CD4-positive, CD25-positive, alpha-beta regulatory T cell (primary cell): ENCODE measurements at places on chromosomes 7 and 10.
A peak's percentile ranks its signal among the peaks of the same experiment; 100 is the strongest.

DNA sequence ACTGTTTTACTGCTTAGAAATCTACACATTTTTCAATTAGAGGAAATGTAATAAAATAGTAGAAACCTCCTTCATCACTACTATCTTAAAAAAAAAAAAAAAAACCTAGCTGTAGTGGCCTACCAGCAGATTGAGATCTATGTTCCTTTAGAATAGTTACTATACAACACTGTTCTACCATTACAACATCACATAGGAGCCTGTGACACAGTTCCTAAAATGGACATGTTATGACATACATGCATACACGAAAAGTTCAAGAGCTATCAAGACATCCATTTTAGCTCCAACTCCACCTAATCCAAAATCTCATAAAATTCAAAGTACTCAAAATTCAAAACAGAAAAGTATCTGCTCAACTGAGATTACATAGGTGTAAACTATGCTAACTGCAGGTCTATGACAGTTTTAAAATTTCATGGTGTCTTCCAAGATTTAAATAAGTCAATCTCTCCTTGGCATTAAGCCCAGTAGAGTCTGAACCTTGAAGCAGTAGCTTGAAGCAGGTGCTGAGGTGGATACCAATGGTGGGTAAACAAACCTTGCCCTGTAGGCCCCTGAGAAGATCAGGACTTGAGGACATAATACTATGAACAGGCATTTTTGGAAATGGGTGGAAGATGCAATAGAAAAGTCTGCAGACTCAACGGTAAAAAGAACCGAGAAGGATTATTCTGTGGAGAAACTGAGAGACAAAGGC lies 17.0 kb downstream of the CACUL1 start:
- DNase-seq = no peak

GRCh38 chr7:28263622-28264271 lies 83.2 kb upstream of the JAZF1 start:
- DNase-seq = no peak

- no peak for DNase-seq
Observed at GRCh38 chr7:89681448-89681847, 472.8 kb upstream of the STEAP1 start.

GRCh38 chr10:2077231-2077630 lies 339.9 kb upstream of the ADARB2 start:
- no peak for DNase-seq

- DNase-seq = no peak
Observed at GRCh38 chr10:44974082-44974627, 4.5 kb downstream of the DEPP1 start.

DNA sequence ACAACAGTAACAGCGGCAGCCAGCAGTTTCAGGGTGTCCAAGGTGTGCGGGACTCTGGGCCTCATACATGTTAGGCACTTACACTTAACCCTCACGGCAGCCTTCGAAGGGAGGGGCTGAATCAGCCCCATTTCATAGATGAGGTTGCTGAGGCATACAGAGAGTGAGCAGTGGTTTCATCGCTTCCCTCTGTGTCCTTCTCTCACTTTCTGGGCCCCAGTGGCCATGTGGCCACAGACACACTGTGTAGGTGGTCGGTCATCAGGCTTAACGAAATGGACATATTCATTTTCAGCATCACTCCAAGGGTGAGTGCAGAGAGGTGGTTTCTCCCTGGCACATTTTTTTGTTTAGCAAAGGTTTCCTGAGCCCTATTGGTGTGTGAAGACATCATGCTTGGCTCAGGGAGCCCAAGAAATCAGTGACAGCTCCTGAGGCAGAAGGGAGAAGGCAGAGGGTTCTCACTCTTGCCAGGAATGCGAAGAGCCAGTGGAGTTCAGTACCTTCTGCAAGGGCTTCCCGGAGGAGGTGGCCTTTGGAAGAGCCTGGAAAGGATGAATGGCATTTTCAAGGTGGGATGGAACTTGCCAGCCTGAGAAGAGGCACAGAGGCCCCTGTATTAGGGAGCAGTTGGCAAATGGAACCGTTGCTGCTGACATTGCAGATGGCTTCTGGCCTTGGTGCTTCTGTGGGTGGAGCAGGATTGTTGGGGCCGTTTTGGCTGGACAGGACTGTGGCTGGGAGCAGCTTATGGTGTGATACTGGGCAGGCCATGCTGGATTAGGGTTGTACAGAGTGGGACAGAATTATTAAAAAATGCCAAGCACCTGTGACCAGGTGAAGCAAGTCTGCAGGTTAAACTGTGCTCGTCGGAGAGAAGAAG lies 61.7 kb upstream of the PPIF start:
- DNase-seq = no peak

DNA sequence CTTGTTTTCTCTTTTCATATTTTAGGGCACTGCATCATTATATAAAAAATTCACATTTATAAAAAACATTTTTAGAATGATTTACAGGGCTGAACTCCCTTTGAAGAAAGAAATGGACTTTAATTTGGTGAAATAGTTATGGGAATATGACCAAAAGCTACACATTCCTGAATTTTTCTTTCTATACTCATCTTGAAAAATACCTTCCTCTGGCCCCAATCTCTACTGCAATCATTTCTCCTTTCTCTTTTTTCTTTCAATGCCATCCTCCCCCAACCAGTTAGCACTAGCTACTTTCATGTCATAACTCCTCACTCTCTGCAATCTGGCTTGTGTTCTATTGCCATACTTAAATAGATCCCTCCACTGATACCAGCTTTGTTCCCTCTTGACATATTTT lies 6.2 kb downstream of the WNT8B start:
- DNase-seq = no peak

GRCh38 chr10:31413325-31413724 lies 94.3 kb downstream of the ZEB1 start:
- no peak for DNase-seq

DNA sequence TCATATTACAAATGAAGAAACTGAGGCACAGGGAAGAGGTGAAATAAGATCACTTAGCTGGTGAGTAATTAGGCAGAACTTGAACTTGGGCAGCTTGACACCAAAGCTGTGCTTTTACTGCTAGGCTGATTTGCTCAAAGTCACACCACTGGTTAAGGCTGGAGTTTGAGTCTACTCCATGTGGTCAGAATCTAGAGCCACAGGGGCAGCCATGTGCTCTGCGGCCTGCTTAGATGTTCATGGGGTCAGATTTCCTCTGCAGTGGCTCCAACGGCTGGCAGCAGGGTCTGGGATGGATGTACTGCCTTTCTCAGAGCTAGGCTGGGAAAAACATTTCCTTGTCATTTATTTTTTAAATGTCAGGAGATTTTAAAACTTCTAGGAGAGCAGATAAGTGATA lies 417.5 kb downstream of the KCNMA1 start:
- DNase-seq = no peak

DNA sequence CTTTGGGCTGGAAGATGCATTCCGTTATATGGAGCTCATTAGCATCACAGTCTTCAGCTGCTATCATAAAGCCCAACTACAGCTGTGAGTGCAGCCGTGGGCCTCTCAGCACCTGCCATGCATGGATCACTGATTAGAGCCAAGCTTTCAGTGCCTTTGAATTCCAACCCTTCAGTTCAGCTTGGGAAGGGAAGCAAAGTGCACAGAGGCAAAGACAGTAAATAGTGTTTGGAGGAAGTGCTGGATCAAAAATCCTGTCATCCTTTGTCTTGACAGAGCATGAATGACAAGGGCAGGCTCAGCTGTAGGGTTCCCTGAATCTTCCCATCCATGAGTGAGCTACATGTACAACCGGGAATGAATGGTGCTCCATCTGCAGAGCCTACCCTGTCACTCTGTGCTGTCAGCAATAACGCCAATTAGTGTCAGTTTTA lies 153.7 kb downstream of the DNAJB9 start:
- DNase-seq = no peak

DNA sequence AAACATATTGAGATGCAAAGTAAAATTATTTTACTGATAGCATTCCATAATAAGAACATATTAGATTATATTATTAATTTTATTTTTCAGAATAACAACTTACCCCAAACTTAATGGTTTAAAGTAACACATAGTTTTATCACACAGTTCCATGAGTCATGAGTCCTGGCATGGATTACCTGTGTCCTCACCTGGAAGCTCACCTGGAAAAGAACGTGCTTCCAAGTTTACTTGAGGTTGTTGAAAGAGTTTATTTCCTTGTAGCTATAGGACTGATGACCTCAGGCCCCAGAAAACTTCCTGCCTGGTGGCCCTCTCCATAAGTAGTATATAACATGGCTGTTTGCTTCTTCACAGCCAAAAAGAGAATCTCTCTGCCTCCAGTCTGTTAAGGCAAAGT lies 254.6 kb downstream of the TFEC start:
- DNase-seq = no peak

DNA sequence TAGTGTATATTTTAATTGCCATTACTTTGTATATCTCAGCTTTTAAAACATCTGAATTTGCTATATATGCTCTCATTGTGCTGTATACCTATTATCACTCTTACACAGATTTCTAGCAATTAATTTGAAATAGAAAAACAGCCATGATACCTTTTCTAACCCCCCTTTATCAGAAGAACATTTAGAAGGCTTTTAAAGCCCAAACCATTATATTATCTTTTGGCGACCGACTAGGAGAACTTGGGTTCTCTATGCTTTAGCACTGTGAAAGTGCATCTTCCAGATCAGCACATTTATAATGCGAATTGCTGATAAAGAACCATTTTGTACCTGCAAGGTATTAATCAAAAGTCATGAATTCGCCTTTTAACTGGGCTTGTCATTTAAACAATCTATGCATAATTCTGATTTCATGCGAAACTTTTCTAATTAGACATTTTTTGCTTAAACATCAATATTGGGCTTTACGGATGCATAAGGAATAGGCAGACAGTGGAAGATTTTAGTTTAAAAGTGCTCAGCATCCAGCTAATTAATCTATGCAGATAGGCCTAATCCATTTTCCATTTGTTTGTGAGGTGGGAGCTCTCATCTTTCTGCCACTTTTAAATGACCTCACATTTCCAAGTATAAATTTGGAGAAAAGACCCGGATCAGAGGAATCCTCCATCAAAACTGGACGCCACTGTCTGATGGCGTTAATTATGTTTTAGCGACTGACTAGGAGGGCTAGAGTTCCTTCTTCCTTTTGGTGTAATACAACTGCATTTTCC lies 1.2 kb upstream of the MLLT10 start:
- no peak for DNase-seq

GRCh38 chr7:27214239-27214950 lies 14.5 kb upstream of the HOXA13 start:
- no peak for DNase-seq

- no peak for DNase-seq
Observed at GRCh38 chr10:72756674-72757385, 64.9 kb downstream of the MCU start.

DNA sequence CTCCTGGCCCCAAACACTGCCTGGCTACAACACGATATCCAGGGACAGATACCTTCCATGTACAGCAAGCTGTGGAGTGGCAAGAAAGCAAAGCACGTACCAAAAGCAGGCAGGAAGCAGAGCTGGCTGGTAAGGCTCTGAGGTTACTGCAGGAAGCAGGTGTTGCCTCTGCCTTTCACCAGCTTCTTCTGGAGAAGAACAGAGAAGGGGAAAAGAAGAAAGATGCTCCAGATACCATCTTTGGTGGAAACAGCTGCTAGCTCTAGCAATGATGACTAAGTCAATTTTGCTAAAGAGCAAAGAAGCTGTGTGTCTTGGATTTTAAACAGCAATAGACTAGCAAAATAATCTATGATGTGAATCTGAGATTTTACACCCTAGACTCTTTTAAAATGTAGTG lies 34.9 kb upstream of the PRSS1 start:
- peak; percentile 3 for DNase-seq

GRCh38 chr7:35630024-35630972 lies 64.6 kb downstream of the HERPUD2 start:
- no peak for DNase-seq

GRCh38 chr7:120186688-120187087 lies 86.3 kb upstream of the KCND2 start:
- no peak for DNase-seq

GRCh38 chr7:122535086-122535485 lies 163.8 kb downstream of the RNF133 start:
- no peak for DNase-seq
